Caco-2 (cell line): ENCODE measurements at places on chromosomes 11 and 22.
A peak's percentile ranks its signal among the peaks of the same experiment; 100 is the strongest.

DNA sequence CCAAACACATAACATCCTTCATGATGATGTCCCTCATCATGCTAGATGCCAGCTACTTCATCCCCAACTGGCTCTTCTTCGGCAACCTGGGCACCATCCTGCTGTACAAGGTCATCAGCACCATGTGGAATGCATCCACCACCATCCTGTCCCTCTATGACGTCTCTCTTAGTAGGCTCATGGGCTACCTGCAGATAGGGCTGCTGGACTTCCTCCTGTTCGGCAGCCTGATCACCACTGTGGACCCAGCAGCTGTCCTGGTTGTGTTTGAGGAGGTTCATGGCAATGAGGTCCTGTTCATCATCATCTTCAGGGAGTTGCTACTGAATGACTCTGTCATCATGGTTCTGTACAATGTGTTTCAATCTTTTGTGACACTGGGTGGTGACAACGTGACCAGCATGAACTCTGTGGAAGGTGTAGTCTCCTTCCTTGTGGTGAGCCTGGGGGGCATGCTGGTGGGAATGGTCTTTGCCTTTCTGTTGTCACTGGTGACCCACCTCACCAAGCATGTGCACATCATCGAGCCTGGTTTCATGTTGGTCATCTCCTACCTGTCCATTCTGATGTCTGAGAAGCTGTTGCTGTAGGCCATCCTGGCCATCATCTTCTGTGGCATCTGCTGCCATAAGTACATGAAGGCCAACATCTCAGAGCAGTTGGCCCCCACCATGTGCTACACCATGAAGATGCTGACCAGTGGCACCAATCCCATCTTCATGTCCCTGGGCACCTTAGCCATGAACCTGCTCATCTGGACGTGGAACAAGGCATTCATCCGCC lies 120.7 kb upstream of the SERPIND1 start:
- H3K36me3 ChIP-seq, result no peaks in the 10 kb centered on the region
- no peak overlapping the region for H3K27ac ChIP-seq
- no peak overlapping the region for H3K4me3 ChIP-seq

DNA sequence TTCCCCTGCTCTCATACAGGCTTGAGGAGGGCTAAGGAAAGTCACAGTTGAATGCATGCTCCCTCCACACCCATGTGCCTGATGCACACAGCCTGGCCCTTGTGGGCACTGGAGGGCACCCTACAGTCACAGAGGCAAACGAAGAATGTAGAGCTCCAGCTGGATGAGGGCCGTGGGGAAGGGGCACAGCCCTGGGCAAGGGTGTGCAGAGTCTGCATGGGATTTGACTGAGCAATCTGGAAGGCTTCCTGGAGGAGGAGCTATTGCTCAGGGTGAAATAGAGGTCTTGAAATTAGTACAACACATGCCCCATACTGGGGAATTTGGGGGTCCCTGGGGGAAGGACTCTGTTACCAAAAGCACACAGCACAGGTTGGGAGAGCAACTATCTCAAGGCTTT lies 64.0 kb downstream of the KCNQ1 start:
- H3K27ac ChIP-seq, result no peak overlapping the region
- no peaks in the 10 kb centered on the region for H3K36me3 ChIP-seq
- peaks cover 7% of the 10 kb centered on the region; the same call in 1 of the 2 replicates for H3K4me1 ChIP-seq
- H3K4me3 ChIP-seq, result no peak overlapping the region

DNA sequence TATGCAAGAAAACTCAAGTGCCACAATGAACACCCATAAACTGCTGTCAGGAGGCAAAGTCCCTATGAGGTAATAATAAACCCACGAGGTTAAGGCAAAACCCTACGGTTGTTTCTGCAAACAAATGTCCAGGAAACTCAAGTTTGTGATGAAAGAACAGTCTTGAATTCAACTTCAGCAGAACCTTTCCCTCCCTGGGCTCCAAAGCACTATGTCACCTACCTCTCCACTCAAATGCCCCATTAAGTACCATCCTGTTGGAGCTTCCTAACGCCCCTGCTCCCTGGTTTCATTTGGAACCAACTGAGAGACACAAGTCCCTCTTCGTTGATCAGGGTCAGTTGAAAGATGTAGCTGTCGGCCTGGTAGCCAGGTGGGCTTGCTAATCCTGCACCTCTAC lies 2.6 kb upstream of the C11orf91 start:
- DNase-seq, result no peak
- H3K4me3 ChIP-seq, result no peak overlapping the region
- H3K27me3 ChIP-seq, result no peaks in the 10 kb centered on the region
- no peaks in the 10 kb centered on the region for H3K36me3 ChIP-seq

DNA sequence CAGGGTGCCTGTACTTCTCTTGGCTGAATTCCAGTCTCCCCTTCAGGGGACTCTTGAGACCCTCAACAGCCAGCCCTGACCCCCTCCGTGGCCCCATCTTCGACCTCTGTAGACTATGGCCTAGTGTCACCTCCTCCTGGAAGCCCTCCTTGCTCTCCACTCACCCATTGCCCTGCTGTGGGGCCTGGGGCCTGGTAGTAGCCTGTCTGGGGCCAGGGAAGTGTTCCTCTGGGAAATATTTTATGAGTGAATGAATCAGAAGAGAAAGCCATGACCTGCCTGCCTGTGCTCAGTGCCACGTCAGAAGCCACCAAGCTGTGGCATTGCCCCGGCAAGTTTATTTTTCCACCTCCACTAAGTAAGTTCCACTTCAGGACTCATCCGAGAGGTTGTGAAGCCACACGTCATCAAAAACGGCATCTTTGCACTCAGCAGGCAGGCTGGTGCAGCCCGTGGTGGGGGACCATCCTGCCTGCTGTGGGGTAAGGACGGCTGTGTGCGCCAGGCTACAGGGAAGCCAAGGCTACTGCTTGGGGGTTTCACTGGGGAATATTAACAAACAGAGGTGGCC lies 59.6 kb upstream of the PPARA start:
- H3K27ac ChIP-seq, result no peak overlapping the region
- DNase-seq, result no peak
- H3K27me3 ChIP-seq, result no peaks in the 10 kb centered on the region
- H3K4me1 ChIP-seq, result peaks cover 9% of the 10 kb centered on the region

DNA sequence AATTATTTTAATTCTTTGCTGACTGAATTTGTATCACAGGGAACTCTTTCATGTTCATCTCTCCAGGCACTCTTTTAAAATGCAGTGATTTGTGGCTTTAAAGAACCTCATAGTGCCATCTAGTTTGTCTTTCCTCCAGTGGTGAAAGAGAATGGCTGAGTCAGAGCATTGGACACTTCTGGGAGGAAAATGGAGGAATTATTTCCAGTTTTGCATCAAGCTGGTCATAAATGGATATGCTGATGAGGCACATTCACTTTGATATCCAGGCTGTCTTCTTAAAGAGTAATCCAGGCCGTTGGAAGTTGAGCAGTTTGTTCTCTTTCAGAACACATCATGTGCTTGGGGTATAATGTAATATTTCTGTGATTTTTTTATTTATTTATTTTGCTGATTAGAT lies 273.7 kb downstream of the DDX10 start:
- no peak for DNase-seq
- no peaks in the 10 kb centered on the region for H3K36me3 ChIP-seq
- H3K4me1 ChIP-seq, result peaks cover 11% of the 10 kb centered on the region
- no peaks in the 10 kb centered on the region for H3K27me3 ChIP-seq

DNA sequence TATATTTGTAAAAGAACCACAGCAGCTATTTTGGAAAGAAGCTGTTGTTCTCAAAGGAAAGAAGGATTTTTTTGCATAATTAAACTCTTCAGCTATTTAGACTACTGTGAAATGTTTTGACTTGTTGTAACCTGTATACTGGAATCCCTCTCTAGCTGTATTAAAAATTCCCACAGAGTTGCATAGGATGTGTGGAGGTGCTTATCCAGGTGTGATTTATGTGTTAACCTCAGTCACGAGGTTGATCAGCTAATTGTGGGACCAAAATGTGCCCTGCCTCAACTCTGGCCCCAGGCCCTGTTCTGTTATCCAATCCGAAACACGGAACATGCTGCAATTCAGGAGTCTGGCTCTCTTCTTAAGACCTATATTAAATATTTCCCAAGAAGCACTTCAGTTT lies 70.1 kb downstream of the LIF start:
- H3K4me1 ChIP-seq, result no peaks in the 10 kb centered on the region
- H3K27ac ChIP-seq, result no peak overlapping the region
- no peaks in the 10 kb centered on the region for H3K27me3 ChIP-seq

- H3K4me3 ChIP-seq, result no peak overlapping the region
- H3K27ac ChIP-seq, result no peak overlapping the region
- DNase-seq, result no peak
- no peaks in the 10 kb centered on the region for H3K27me3 ChIP-seq
Observed at GRCh38 chr11:92552942-92553341, 328.3 kb downstream of the FAT3 start.

DNA sequence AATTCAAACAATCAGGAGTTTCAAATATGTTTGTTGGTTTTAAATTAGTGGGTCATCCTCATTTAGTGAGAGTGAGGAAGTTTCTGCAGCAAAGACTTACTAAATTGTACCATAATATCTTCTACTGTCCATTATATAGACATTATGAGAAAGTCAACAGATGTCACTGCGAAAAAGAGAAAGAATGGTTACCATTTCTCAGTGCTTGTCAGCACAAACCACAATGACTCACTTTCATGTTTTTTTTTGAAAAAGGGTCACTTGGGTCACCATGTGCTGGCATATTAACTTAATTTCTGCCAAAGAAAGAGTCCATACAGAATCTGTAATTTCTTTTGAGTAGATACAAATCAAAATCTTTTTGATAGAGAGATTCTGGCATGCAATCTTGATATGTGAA lies 924.6 kb upstream of the FAT3 start:
- no peak overlapping the region for H3K27ac ChIP-seq
- H3K4me1 ChIP-seq, result no peaks in the 10 kb centered on the region
- H3K27me3 ChIP-seq, result no peaks in the 10 kb centered on the region
- no peak overlapping the region for H3K4me3 ChIP-seq

DNA sequence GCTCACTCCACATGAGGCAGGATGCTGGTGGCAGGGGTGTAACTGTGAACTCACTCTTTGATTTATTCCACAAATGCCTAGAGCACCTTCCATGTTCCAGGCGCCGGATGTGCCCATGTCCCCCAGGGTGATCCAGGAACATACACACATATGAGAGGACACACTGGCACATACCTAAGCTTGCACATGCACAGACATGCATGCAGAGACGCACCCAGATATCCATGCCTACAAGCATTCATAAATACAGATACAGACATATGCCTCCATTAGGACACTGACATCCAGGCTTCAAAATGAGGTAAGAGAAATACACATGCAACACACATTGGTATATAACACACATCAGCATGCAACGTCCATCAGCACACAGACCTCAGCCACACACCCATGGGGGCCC lies 4.5 kb downstream of the OSM start:
- DNase-seq, result no peak
- H3K4me1 ChIP-seq, result peaks cover 19% of the 10 kb centered on the region
- no peak overlapping the region for H3K27ac ChIP-seq
- no peaks in the 10 kb centered on the region for H3K27me3 ChIP-seq

DNA sequence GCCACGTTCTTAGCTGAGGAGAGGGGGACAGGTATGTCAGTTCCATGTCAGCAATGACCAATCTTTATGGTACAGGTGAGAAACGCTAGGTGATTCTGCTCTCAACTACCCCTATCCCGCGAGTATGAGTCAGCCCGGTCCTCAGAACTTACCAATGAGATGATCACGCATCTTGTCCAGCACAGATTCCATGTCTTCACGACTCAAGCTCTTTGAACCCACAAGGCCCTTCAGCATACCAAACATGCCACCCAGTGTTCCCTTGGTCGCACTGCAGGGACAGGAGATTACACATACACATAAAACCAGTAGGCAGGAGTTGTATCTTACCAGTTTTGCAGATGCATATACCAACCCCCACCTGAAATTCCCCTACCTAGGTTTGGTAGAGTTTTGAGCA lies 2.9 kb downstream of the SRPRA start:
- peak overlapping the region; percentile 30 for H3K27ac ChIP-seq
- peaks cover 12% of the 10 kb centered on the region for H3K36me3 ChIP-seq
- peaks cover 6% of the 10 kb centered on the region for H3K4me1 ChIP-seq
- no peak overlapping the region for H3K4me3 ChIP-seq
- DNase-seq, result no peak

- no peak overlapping the region for H3K4me3 ChIP-seq
- no peak overlapping the region for H3K27ac ChIP-seq
- H3K27me3 ChIP-seq, result no peaks in the 10 kb centered on the region
- H3K4me1 ChIP-seq, result no peaks in the 10 kb centered on the region
- no peaks in the 10 kb centered on the region for H3K36me3 ChIP-seq
Observed at GRCh38 chr22:30479981-30480380, 8.2 kb upstream of the SEC14L3 start.
